Common myeloid progenitor, CD34-positive (primary cell): ENCODE measurements at places on chromosomes 6 and 20.

DNA sequence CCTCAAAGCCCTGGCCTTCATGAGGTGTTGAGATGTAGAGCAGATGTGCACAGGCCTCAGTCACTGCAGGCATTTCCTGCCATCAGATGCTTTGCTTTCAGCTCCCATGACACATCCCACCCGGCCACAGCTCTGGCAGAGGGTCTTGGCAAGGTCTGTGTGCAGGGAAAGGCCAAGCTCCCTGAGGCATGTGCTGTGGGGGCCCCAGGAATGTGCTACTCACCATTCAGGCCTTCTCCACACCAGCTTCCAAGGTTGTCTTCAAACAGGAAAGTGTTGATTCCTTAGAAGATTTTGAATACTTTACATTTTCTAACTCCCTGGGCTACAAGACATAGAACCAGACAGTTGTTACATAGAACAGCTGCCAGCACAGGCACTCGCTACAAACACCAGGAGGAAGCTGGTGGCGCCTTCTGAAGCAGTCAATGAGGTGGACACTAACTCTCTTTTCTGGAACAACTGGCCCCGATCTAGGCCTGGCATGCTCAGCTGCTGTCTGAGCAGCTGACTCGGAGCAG, 27.8 kb downstream of the CASS4 start:
- DNase-seq = no peak

- DNase-seq = peak; percentile 1
Measured at GRCh38 chr20:41889126-41889843, 271.1 kb upstream of the CHD6 start.

DNA sequence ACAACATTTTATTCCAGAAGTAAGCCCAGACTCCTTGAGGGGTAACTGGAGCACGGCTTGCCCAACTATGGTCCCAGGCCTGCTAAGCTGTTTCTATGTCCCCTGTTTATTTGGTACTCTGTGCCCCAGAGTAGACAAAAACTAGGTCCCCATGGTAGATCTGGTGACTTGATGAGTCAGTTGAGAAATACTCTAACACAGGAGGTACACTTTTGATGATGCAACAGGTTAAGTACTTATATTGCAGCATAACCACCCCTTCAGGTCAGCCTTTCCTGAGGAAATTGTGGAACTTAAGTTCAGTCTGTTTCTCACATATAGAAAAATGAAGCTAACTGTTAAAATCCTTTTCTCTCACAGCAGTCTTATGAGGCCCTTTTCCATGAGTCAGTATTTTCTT, 19.6 kb downstream of the TTPAL start:
- peak; percentile 52 for DNase-seq

DNA sequence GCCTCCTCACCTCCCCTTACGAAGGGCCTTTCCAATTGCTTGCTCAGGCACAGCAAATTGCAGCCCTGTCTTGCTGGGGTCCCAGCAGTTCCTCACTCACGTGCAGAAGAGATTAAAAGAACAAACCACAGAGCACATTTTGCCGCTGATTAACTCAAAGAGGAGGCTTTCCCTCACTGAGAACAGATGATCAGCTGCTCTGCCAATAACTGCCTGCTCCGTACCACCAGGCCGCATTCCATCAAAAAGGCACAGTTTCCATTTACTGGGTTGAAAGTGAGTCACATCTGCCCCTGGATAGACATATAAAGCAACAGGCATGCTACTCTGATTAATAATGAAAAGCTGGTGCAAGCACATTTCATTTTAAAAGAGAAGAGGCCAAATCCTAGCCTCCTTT, 446.8 kb downstream of the PTPRT start:
- DNase-seq = no peak

GRCh38 chr20:48986899-48987298, 59.2 kb upstream of the CSE1L start:
- no peak for DNase-seq

GRCh38 chr6:136994782-136995181, 50.0 kb downstream of the IL20RA start:
- no peak for DNase-seq

- DNase-seq = no peak
Measured at GRCh38 chr20:3685341-3685740, 3.5 kb upstream of the ADAM33 start.

- DNase-seq = peak; percentile 69
Measured at GRCh38 chr6:56349194-56349593, 101.8 kb upstream of the COL21A1 start.

GRCh38 chr6:109393886-109394281, 11.6 kb upstream of the CD164 start:
- peak; percentile 52 for DNase-seq

DNA sequence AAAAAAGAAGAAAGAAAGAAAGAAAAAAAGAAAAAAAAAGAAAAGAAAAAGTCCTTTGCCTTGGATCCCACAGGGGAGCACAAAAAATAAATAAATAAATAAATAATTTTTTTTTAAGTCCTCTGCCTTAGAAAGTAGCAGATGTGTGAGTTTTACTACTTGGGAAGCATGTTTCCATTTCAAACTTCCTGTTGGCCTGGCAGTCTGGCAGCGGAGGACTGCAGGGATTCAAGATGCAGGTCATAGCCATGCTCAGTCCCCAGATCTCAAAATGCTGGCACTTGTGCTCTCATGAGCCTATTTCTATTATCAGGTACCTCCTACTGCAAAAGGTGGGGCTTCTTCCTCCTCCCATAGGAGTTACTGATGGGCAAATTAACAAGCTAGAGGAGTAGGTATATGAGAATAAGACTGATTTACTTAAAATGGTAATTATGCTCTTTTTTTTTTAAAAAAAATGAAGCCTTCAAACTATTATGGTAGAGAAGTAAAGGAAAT, 54.2 kb upstream of the MAP7 start:
- DNase-seq = no peak

DNA sequence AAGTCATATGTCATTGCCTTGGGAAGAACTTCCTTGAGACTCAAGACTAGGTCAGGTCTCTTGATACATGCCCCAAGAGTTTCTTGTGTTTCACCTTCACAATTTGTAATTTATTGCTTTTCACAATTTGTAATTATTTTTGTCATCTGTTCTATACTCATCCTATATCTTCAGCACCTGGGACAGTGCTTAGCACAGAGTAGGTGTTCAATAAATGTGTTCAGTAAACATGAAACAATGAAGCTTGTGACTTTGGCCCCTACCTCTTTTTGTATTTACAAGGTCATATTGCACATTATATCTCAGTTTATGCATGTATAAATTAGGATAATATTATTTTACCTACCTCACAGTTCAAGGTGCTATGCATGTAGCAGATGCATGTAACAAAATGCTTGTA, 21.5 kb upstream of the SRPK1 start:
- DNase-seq = no peak

DNA sequence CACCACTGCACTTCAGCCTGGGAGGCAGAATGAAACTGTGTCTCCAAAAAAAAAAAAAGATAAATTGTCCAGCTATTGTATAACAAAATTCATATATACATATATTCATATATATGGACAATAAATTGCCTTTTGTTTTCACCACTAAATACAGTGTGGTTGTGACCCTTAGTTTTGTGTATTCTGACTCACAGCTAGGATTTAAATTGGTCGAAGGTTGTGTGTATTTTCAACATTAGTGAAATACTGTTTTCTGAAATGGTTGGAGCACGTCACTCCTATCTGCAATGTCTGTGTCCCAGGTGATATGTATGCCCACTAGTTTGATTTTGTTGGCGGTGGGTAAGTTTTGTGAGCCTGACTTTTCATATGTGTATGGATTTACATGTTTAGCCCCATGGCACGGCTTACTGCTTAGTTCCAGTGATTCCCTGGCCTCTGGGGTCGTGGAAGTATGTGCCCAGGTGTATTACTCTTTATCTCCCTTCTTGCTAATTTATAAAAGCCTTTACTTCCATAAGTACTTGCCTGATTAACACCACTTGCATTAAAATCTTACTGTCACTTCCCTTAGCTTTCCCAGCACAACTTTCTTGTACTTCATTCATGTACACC, 33.3 kb downstream of the JARID2 start:
- no peak for DNase-seq

DNA sequence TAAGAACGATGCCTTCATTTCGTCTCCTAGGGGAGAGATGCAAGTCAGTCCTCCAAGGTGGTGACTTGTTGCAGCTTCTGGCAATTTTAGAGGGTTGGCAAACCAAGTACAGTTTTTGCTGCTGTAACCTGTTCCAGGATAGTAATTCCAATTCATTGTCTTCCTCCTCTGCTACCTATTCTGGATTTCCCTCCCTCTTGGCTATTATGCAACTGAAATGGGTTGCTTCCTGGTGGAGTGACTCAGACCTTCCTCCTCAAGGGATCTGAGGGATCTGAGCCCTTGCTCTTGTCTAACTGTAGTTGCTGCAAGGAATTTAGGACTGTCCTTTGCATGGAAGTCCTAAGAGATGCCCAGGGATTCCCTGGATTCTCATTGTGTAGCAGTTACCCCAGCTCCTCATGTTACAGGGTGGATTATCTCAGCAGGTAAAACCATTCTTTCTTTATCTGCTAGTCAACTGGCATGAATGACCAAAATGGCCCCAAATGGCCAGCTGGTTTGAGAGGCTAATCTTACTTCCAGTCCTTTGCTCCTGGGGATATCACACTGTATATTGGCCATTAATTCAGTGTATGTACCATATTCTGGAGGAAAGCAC, 17.6 kb upstream of the ELMO2 start:
- DNase-seq = no peak

- DNase-seq = no peak
Measured at GRCh38 chr6:139648430-139649000, 274.1 kb upstream of the CITED2 start.

- peak; percentile 61 for DNase-seq
Measured at GRCh38 chr20:34891166-34892062, 15.0 kb downstream of the ACSS2 start.

DNA sequence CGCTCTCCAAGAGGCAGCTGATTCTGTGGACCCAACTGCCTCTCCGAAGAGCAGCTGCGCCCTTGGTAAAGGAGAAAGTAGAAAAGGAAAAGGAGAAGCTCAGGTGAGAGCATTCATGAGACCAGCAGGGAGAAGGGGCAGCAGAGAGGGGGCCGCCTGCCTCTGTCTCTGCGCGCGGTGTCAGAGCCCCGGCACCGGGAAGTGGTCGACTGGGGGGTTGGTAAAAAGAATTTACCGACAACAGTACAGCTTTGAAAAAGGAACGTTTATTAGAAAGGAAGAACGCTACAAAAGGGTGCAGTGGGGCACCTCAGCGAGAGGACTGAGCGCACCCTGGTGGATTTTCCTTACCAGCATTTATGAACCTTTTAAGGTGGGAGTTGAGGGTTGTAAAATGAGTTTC, 61.9 kb downstream of the GPR6 start:
- DNase-seq = peak; percentile 64

DNA sequence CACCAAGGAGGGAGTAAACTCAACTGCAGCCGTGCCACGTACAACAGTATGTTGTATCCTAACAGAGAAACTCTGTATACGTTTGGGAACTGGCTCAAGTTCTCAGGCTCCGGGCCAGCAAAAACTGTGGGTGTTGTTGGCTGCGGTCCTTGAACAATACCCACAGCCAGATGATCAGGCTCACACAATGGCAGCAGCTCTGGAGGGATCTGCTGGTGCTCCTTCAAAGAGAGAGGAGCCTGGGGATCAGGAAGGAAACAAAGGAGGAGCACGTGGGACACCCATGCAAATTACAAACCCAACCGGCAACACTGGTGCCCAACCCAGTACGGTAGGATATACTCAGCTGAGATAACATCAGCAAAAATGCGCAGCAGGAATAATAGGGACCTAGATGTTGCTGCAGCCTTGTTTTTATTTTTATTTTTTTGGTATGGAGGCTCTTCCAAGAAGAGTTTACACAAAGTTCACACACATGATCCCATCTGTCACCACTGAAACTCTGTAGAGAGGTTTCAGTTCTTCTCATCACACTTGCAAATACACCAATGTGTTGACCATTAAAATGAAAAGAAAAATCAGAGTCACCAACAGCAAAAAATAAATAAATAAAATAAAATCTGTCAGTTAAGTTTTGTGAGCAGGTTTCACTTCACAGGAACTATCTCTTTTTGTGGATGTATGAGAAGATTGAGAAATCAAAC, 41.2 kb upstream of the PDE10A start:
- no peak for DNase-seq

DNA sequence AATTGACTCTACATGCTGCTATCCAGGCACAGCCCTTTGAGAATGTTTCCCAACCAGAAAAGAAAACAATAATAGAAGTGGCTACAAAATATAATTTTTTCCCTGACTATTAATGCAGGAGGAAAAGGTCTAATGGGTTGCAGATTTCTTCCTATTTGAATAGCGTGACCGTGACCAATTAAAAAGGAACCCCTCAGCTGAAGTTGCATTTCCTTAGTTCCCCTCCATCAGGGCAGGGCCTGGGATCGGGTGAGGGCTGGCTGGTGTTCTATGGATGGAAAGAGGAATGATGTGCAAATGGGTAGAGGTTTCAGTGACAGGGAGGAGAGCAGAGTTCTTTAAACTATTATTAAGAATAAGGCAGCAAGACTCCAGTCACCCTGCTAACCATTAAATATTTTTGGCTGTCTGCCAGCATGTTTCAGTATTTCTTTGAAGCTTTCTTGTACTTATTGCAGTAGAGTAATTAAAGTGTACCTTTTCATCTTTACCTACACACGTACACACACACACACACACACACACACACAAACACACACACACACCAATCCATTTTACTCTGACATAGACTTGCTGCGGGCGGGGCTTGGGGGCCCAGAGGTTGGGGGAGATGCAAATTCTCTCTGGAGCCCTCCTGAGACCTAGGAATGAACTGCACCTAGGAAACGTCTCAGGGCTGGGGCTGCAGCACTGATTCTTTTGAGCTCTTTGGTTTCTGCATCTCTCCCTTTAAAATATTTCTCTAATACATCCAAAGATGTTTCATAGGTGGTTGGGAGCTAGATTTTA, 154.8 kb upstream of the SLC35B3 start:
- DNase-seq = no peak

- DNase-seq = no peak
Measured at GRCh38 chr6:44534291-44534690, 146.8 kb downstream of the CDC5L start.

DNA sequence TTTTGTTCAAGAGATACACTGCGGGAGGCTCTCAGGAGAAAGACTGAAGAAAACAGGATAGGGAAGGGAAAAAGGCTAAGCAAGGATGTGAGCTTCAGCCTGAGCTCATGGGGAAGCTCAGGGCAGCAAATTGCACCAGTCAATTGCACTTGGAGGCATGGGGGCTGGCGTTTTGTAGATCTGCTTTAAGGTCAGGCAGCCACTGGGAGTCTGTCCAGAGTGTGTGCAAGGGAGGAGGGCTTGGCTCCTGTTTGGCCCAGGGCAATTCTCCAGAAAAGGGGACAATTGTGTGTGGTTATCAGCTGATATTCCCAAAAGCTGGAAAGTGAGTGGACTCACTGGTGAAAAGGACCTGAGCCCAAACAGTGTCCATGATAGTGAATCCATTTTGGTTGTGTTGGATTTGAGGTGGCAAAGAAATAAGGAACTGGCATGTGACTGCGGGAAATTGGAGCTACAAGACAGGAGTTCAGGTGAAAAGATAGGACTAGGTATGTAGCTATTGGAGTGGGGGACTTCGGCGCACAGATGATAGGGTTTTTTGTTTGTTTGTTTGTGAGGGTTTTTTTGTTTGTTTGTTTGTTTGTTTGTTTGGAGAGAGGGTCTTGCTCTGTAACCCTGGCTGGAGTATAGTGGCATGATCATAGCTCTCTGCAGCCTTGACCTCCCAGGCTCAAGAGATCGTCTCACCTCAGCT, 22.3 kb upstream of the IER3 start:
- DNase-seq = no peak
